ENCODE measurements at places on chromosomes 12 and 14.
A peak's percentile ranks its signal among the peaks of the same experiment; 100 is the strongest.

DNA sequence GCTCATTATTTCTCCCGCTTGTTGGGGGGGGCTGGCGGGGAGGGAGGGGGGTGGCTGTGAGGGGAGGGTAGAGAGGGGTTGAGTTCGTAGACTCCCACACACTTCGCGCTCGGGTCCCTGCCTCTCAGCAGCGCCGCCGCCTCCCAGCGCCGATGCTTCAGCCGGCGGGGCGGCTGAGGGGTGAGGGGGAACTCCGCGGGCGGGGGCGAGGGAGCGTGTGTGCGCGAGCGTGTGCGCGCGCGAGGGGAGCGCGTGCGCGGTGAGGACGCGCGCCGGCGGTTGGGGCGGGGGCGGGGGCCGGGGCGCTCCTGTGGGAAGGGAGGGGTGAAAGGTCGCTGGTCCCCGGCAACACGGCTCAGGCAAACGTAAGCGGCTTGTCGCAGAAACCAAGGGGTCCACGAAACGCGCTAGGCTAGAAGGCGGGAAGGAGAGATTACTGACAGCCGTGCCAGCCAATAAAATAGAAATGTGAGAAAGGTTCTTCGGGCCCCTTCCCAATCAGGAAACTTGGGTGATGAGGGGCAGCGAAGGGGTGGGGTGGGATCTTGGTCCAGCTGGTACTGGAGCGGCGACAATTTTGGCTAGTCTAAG, 343 bp upstream of the NOVA1 start:
- no peak for DNase-seq

- DNase-seq = no peak
Measured at GRCh38 chr12:2341051-2341751, 288.4 kb downstream of the CACNA1C start.

GRCh38 chr14:89454996-89455395, 38.0 kb upstream of the FOXN3 start:
- no peak for DNase-seq

DNA sequence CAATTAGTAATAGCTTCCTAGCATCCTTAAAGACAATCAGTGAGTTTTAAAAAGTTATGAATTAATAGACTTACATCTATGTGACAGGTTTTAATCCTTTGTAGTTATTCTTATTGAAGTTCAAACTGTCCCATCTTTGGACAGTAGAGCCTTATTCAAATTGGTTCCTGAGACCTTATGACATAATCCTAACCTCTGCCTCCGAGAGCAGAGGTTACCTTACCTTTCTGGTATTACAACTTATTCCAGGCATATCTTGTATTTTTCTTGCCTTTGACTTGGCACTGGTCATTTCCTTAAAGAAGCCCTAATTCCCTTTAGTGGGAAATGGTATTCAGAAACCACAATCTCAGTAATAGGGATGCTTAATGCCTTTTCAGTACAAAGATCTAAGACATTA, 21.8 kb downstream of the BTBD7 start:
- no peak for DNase-seq

DNA sequence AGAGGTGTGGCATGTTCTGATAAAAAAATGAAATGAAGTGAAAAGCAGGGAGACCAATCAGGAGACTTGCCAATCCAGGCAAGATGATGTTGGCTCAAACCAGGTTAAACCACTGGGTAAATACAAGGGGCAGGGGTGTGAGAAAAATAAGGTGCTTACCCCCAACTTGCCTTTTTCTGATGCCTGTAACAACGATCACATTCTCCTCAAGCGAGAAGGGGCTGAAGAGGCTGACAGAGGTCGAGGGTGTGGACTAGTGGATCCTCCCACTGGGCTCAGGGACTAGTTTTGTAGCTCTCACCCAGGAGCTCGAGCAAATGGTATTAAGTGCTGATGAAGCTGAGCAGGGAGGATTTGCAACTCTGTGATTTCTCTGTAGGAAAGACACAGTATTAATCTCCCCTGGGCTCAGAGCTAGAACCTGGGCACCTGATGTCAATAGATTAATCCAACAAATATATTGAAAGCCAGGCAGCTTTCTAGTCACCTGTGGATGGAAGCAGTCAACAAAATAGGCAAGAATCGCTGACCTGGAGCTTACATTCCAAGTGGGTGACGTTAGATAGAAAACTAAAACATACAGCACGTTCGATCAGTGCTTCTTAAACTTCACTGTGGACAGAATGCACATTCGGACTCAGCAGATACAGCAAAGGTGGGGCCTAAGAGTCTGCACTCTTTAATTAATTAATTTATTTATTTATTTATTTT, 15.2 kb upstream of the EAPP start:
- DNase-seq = no peak

GRCh38 chr12:112115259-112116045, 6.9 kb upstream of the NAA25 start:
- no peak for DNase-seq

DNA sequence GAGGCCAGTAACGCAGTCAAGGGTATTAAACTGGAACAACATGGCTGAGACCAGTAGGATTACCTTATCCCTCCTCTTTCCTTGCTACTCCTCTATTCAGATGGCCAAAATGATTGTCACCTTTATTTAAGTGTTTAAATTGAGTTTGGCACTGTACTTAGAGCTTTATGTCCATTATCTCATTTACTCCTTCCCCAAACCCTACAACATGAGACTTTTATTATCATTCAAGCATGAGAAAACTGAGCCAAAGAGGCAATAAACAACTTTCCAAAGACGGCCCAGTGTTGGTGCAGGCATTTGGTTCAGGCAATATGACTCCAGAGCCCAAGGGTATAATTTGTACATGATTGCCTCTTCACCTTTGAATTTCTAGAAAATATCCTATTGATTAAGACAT, 370.9 kb upstream of the KITLG start:
- no peak for DNase-seq

GRCh38 chr14:96217376-96217913, 12.8 kb downstream of the BDKRB2 start:
- no peak for DNase-seq

- DNase-seq = no peak
Measured at GRCh38 chr12:115756271-115756670, 521.2 kb downstream of the MED13L start.

DNA sequence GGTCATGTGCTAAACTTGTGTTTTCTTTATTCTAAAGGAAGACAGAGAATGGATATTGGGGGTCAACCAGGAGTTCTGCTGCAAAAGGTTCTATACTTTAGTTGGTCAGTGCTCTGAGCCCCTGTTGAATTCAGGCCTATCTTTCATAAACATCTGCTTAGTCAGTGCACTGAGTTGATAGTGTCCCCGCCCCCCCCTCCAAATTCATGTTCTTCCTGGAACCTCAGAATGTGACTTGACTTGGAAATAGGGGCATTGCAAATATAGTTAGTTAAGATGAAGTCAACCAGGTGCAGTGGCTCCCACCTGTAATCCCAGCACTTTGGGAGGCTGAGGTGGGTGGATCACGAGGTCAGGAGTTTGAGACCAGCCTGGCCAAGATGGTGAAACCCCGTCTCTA, 23.3 kb downstream of the CHST11 start:
- DNase-seq = no peak

DNA sequence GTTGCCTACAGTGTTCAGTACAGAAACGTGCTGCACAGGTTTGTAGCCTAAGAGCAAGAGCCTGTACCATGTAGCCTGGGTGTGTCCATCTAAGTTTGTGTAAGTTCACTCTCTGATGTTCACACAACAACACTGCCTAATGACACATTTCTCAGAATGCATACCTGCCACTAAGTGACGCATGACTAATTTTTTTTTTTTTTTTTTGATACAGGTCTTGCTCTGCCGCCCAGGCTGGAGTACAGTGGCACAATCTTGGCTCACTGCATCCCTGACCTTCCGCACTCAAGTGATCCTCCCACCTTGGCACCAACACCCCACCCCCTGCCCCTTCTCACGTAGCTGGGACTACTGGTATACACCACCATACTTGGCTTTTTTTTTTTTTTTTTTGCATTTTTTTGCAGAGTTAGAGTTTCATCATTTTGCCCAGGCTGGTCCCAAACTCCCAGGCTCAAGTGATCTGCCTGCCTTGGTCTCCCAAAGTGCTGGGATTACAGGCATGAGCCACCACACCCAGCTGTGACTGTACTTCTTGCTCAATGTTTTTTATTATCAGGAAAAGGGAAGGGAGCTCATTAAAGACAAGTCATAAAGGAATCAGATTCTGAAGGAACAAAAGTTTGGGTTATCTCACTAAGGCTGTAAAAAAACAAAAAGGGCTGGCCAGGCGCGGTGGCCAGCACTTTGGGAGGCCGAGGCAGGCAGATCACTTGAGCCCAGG, 10.0 kb upstream of the CDC42BPB start:
- DNase-seq = no peak

GRCh38 chr12:57803319-57803893, 15.1 kb downstream of the AVIL start:
- DNase-seq = peak; percentile 8
